ENCODE measurements at places on chromosomes 1 and 21.

DNA sequence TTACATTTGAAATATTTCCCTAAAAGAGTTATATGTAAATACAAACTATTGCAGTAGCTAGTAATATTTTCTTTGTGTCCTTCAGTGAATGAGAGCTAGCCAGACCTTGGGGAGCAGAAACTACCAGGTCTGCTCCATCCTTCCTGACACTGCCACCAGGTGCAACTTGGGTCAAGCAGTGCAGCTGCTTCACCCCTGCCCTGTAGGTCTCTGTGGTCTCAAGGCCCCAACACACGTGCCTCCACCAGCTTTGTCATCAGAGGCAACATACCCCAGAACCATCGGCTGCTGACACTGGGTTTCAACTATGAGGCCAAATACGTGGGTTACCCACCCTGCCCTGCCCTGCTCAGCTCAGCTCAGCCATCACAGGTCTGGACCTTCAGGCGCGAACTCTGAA lies 181.6 kb downstream of the FCRL5 start:
- no peak for DNase-seq

DNA sequence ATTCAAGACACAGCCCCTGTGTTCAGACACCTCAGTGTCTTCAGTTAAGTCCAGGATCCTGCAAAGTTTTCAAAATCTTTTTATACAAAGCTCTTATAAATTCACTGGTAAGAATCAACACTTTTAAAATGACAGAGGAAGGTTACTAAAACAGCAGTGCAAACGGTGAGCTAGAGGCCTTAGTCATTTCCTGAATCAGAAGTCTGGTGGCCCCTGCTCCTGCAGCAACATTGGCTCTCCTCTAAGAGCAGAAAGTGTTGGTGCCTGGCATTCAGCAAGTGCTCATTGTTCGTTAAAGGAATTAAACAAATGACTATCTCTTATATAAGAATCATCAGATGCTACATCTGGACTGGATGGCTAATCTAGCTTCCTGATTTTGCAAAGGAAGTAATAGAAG lies 282.9 kb downstream of the PTGER3 start:
- DNase-seq, result no peak

GRCh38 chr1:29439615-29440014 lies 203.3 kb downstream of the PTPRU start:
- no peak for DNase-seq

DNA sequence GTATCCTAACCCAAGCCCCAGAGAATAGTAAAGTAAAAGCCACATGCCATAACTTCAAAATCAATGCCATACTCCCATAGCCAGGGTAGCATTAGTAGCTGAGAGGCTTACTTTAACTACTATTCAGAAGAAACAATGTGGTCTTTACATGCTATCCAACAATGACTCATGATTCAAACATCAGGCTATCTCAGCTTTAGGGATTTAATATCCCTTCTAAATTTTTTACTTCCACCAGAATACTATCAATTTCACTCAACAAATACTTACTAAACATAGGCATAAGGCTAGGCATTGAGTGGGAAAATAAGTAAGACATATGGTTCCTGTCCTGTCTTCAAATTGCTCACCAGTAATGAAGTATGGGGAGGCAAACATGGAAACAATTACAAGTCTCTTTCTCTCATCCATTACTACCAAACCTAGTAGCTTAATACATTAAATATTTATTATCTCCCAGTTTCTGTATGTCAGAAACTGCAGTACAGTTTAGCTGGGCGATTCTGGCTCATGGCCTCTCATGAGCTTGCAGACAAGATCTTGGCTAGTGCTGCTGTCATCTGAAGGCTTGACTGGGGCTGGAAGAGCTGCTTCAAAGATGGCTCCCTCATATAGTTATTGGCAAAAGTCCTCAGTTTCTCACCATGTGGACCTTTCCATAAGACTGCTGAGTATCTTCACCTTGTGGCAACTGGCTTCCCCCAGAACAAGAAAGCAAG lies 30.7 kb downstream of the EVI5 start:
- no peak for DNase-seq

DNA sequence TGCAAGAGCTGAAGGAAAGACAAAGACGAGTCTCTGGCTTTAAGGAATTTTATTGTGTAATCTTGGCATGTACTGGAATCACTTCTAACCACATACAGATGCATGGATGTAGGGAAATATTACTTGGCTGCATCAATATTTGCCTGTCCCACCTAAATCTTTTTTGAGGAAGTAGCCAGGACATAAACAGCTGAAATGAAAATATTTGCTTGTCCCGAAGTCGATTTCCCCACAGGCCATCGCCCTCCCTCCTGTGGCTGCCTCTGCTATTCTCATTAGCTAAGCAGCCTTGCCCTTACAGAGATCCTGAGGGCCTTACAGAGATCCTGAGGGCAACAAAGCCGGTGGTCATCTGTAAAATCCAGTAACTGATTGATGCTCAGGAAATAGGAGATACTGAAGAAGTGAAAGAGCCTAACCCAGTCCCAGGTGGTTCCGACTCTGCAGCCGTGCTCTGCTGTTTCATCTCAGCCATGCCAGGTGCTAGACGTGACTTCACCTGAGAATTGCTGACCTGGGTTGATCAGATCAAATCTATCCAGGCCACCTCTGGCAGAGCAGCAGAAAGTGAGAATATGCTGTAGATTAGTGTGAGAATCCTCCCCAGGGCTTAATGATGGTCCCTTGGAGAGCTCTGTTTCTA lies 25.5 kb downstream of the MAN1C1 start:
- DNase-seq, result no peak

DNA sequence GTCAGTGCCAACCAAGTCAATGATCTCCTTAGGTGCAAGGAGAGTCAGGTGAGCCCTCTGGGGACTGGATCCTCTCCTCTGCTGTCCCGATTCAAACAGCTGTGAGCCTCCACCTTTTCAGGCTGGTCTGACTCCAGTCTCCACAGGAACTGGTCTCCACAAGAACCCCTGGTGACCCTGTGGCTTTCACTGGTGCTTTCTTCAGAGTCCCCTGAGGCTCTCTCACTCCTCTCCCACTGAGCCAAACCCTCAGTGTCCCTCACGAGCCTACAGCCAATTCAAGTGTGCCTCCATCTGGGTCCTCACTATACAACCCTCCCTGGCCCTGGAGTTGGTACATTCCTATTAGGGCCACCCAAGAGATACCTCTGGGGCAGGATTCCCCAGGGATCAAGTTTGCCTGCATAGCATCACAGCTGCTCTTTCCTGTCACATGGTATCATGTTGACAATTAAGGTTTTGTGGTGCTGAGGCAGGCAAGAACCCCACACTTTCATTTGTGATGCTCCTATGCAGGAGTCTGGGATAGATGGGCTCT lies 5.2 kb upstream of the NGF start:
- DNase-seq, result no peak

- no peak for DNase-seq
Observed at GRCh38 chr1:52947490-52947889, 20.4 kb downstream of the SCP2 start.

GRCh38 chr1:116031302-116031835 lies 55.1 kb downstream of the SLC22A15 start:
- DNase-seq, result no peak

- DNase-seq, result no peak
Observed at GRCh38 chr1:85421179-85421578, 43.8 kb downstream of the DDAH1 start.

GRCh38 chr1:36804669-36805314 lies 229.5 kb downstream of the GRIK3 start:
- DNase-seq, result no peak

DNA sequence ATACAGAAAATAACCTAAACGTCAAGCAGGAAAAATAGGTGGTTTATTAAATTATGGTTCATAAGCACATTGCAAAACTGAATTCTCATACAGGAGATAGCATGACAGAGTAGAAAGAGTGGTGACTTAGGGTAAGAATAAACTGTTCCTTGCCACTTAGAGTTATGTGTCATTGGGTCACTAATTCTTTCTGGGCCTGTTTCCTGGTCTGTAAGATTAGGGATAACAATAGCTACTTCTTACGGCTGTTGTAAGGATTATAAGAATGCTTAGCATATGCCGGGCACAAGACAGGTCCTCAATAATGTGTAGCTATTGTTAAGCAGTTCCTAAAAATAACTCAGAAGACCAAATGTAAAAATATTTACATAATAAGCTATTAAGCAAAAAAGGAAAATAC lies 24.2 kb downstream of the SNRNP40 start:
- DNase-seq, result no peak

GRCh38 chr1:147786536-147786935 lies 26.1 kb upstream of the GJA5 start:
- DNase-seq, result no peak

DNA sequence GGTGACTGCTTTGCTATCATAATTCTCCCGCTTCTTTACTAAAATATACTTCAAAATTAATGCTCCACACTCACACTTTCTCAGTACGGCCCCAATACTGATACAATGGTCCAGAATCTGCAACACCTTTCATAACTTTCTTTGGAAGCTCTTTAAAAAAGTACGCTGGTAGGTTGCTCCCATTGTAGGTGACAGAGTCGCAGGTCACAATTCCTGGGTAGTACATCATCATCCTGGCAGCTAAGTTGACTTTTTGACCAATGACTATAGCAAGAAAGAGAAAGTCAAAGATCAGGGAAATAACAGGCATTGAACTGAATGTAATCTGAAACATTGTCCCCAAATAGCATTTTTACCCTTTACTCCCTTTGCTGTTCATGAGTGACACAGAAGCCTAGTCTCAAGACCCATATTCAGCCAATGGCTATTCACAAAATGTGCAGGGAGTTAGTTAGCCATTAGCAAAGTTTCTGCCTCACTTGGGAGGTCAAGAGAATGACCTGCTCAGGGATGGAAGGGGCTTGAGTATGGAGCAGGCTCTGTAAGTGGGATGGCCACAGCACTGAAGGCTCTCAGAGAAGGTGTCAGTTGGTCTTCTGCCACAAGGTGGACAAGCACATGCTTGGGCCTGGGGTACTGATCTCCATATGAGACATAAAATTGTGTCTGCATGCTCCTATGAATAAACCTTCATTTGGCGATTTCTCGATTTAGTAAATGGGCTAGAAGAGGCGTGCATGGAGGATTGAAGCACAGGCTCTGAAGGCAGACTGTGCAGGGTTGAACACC lies 35.4 kb downstream of the ADCY10 start:
- DNase-seq, result no peak

DNA sequence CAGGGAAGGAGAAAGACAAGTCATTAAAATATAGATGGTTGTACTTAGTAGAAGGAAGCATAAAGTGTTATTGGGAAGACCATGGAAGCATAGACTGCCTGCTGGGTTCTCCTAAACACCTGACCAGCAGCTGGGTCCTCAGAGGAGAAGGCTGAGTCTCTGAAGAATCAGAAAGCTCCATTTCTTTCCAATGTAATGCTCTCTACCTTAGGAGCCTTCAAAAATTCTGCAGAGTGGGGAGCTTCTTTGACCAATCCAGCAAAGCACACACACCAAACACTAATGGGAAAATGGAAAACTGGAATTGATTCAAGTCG lies 21.1 kb upstream of the BCL10 start:
- DNase-seq, result no peak

DNA sequence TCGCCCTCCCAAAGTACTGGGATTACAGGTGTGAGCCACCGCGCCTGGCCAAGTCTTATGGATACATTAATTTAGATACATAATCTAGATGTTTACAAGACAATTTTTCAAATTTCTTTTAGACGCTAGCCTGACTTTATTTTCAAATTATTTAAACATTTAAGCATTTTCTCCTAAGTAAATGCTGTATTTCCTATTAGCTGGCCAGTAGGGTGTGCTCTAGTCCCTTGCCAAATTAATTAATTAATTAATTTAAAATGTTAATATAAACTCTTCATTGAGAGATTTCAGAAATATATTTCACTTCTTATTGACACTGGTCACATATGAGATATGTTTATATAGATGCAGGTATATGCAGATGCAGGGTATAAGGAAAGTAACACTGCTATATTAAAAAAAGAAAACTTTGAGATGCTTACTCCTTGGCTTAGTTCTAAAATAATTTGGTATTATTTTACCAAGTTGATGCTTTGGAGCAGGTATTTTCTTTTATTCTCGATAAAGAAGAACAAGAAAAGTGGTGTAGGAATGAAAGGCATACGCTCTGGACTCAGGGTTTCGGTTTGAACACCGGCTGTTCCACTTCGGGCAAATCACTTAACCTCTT lies 5.2 kb upstream of the ERRFI1 start:
- no peak for DNase-seq

DNA sequence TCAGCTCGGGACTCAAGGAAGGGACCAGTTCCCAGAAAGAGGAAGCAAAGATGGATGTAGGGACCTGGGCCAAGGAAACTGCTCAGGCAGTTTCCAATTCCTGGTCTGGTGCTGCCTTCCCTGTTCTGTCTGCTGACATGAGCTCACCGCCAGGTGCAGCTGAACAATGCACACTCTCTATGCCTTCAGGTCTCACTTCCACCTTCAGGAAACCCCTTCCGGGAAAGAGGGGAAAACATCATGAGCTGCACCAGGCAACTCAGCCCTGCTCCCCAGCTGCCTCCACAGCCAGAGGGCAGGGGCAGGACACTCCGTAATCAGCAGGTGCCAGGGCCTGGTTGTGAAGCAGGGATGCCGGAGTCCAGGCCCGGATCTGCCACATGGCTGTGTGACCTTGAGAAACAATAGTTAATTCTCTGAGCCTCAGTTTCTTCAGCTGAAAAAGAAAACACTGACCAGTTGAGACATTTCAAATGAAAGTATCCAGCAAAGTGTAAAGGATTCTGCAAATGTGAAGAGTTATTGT lies 27.8 kb downstream of the SMIM12 start:
- no peak for DNase-seq

DNA sequence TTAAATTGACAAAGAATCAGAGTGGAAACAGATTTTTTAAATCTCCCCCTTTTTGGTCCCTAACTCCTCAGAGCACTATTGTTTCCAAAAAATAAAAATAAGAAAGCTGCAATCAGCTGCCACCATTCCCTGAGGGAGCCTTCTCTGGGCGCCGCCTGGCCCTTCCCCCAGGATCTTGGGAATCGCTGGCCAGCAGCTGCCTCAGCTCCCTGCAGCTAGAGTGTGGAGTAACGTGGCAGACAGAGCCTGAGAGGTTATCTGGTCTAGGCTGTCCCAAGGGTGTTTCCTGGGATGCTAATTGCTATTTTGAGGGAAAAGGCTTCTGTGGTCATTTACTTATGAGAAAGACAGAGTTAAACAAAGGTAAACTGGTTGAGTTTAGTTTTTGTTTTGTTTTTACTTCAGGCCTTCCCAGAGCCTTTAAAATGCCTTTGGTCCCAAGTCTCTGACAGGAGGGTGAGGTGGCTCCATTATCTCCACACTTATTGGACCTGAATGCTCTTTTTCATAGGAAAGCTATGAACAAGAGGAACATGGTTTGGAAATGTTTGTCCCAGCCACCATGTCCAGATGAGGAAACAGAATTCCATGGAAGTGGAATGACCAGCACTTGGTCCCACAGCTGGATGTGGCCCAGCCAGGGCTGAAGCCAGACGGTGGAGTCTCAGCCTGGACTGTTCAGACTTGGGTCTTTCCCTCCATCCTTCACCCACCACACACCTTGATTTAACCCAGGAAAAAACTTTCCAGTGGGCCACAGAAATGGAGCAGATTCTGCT lies 14.1 kb upstream of the KIAA1614 start:
- no peak for DNase-seq

- no peak for DNase-seq
Observed at GRCh38 chr1:45205011-45205909, 1.1 kb downstream of the ZSWIM5 start.
